ENCODE measurements at places on chromosomes 5 and 9.

DNA sequence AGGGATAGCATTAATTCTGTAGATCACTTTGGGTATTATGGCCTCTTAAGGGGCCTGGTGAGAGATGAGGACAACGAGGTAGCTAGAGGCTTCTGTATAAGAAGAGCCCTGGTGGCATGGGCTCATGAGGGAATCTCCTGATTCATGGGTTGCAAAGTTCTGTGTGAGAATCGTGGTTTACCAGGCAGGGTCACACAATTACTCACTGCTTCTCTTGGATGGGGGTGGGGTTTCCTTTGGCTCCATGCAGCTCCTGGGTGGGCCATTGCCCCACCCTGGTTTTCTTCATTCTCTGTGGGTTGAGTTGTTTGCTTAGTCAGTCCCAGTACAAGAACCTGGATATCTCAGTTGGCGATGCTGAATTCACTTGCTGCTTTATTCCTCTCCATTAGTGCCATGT, 30.9 kb upstream of the TNFSF15 start:
- DNase-seq, result no peak

DNA sequence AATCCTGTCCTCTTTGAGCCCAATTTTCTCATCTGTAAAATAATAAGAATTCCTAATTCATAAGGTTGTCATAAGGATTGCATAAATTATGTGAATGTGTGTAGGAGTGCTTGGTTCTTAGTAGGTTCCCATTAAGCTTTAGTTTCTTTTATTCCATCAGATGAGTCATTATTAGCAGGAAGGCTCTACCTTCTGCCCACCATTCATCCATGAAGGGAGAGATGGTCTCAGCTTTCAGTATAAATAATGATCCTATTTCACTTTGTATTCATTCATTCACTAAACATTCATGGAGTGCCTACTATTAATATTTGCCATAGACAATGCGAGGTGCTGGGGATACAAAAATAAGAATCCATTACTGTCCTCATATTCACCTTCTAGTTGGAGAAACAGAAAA, 3.0 kb downstream of the CMYA5 start:
- no peak for DNase-seq

DNA sequence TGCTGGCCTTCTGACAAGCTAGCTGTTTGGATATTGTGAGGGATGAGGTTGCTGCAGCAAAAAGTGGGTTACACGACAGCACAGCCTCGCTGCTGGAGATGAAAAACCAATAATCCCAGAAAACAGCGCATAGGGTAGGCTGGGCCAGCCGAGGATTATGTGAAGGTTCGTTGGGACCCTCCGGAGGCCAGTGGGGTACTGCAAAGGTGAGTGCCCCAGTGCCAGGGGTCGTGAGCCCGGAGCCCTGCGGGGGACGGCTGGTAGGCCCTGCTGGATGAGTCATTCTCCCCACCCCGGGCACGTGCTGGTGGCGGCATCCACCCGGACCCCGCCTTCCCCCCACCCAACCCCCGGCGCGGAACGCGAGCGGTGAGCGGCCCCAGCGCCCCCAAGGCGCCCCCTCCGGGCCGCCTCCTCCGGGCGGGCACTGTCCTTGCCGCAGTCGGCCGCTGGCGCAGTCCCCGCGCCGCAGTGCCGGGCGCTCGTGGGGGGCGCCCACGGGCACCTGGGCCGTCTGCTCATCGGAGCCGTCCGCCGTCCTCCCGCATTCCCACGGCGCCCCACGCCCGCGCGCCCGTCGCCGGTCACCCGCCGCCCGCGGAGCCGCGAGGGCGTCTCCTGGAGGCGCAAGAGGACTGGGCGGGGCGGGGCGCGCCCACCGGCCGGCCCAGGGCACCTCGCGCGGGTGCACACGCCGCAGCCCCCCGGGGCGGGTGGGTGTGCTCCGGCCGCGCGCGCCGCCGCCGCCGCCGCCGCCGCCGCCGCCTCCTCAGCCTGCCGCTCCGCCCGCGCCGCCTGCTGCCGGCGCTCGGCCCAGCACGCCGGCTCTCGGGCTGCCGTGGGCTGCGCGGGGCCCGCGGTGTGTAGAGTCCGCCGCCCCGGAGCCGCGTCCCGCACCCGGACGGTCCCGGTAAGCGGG, at the start of gene PHF24:
PHF24 (plus strand) TSS at position 794 of the 919 bp plus-strand sequence. CDS start 13,014 bp downstream, outside the sequence.
- no peak for DNase-seq

DNA sequence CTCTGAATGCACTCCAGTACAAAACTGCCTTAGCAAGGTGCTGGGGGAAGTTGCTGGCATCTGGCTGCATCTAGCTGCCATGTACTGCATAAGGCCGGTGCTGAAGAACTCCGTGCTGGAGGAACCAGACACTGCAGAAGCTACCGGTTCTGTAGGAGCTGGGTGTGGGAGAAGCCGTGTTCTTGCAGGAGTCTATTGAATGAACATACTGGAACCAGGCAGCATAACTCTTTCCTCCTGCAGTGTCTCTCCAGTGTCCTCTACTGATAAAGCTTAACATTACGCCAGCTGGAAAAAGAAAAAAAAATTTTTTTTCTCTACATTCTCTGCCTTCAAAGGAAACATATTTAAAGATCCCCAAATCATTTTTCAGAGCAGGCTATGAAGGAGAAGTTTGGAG, 38.5 kb downstream of the VPS13A start:
- no peak for DNase-seq

DNA sequence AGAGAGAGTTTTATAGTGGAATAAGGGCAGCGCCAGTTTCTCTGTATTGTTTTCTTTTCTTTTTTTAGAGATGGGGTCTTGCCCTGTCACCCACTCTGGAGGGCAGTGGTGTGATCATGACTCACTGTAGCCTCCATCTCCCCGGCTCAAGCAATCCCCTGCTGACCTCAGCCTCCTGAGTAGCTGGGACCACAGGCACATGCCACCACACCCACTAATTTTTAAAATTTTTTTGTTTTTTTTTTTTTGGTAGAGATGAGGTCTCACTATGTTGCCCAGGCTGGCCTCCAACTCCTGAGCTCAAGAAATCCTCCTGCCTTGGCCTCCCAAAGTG, 119.0 kb downstream of the PIK3R1 start:
- no peak for DNase-seq

GRCh38 chr9:99305820-99306811, 84.0 kb downstream of the SEC61B start:
- DNase-seq, result no peak

DNA sequence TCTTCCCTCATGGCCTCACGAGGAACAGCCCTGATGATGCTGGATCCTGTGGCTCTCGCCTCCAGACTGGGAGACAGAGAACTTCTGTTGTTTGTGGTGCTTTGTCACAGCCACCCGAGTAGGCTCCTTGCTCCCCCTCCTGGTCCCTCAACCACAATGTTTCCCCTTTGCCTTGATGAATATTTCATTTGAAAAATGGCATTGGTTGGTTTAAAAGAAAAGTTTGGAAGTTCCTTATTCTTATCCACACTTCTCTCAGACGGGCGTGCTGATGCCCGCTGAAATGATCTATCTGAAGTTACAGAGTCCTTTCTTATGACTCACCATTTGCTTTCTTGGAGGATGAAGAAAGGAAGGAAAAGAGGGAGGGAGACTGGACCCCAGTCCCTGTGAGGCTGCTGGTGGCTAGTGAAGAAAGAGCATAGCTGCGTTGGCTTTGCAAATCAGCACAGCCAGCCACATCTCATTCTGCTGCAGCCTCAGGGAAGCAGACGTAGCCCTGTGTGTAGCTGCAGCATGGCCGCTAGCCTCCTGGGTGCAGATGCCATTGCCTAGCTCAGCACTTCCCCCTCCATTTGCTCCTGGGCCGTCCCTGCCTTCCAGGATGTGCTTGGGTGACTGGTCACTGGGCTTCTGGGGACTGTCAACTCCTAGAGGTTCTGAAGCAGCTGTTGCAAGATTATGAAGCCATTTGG, 185.9 kb downstream of the ERCC6L2 start:
- peak; percentile 13 for DNase-seq

- peak; percentile 8 for DNase-seq
Measured at GRCh38 chr9:125376261-125377226, 114.9 kb downstream of the GAPVD1 start.

DNA sequence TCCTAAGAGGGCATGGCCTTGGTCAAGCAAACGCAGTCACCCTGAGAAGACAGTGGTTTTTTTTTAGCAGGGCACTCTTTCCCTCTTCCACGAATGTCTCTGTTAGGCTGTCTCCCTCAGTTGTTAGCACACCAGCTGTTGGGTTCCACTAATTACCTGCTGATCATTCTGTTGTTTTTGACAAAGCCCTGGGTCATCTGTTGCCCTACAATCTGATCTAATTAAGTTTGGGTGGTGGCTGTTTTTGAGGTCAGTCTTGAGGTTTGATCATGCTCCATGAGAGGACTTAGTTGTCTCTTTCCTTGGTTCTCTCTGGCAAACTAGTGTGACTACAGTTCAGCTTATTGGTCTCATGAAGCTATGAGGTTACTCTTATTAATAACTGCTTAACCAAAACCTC, 5.0 kb upstream of the PTPDC1 start:
- no peak for DNase-seq

- DNase-seq, result no peak
Measured at GRCh38 chr5:35608881-35609779, 8.5 kb upstream of the SPEF2 start.

- DNase-seq, result peak; percentile 74
Measured at GRCh38 chr5:93800988-93801811, 59.8 kb upstream of the POU5F2 start.

- DNase-seq, result no peak
Measured at GRCh38 chr5:142551338-142552067, 134.4 kb downstream of the FGF1 start.

DNA sequence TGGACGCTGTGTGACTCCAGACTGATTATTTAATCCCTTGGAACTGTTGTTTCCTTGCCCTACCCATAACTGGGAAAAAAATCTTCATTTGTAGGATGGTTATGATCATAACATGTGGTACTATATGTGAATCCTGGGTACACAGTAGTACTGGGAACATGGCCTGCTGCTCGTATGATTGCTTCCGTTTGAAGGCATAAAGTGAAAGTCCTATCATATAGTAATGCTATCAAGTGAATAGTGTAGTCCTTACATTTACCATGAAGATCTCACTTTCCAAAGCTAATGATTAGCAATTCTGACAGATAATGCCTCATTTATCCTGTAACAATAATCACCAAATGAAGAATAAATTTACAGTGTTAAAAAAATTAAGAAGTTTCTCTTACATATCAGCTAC, 53.2 kb downstream of the MEF2C start:
- DNase-seq, result peak; percentile 38

- no peak for DNase-seq
Measured at GRCh38 chr5:27590503-27590902, 552.1 kb upstream of the CDH9 start.

DNA sequence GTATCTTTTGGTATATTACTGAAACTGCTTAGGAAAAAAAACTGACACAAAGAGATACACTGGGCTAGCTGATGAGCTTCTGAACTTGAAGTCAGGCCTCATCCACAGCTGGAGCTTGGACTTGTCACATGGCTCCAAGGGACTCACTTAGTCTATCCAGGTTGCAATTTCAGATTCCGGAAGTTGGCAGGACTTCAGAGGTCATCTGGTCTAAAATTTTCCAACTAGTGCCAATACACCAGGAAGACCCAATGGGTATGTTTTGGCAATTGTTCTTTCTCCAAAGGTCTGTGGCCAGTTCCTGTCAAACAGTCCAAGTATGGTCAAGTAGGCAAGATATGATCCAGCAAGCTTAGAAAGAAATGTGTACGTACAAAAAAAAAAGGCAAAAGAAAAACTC, 36.7 kb downstream of the MRPS27 start:
- DNase-seq, result no peak

DNA sequence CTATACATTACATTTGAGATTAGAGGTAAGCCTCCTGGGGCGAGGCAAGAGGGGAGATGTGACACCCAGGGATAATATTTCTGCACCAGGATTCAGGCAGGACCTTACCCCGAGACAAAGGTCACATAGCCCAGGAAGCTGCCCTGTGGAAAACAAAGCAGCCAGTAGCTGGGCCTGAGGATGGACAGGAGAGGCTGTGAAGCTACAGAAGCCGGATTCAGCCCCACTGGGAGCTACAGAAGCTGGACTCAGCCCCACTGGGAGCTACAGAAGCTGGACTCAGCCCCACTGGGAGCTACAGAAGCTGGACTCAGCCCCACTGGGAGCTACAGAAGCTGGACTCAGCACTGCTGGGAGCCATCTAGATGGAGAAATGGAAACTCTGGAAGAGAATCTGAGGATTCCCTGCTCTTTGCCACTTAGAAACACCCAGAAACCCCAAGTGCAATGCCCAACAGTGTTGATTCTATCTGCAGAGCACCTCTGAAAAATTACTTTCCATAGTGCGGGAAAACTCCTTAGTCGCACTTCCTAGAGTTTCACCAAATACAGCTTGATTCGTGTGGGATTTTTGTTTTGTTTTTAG, 46.5 kb upstream of the ZFR start:
- no peak for DNase-seq

DNA sequence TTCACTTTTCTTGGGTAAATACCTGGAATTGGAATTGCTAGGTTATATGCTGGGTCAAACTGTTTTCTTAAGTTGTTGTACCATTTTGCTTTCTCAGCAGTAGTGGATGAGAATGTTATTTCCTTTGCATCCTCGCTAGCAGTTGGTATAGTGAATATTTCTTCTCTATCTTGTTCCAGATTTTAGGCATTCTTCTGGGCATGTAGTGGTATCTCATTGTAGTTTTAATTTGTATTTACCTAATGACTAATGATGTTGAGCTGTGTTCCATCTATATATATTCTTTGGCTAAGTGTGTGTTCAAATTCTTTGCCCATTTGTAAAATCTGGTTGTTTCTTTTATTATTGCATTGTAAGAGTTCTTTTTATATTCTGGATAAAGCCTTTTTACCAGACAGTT, 333.3 kb downstream of the MAT2B start:
- DNase-seq, result no peak

GRCh38 chr5:103522586-103522985, 40.0 kb downstream of the NUDT12 start:
- no peak for DNase-seq

DNA sequence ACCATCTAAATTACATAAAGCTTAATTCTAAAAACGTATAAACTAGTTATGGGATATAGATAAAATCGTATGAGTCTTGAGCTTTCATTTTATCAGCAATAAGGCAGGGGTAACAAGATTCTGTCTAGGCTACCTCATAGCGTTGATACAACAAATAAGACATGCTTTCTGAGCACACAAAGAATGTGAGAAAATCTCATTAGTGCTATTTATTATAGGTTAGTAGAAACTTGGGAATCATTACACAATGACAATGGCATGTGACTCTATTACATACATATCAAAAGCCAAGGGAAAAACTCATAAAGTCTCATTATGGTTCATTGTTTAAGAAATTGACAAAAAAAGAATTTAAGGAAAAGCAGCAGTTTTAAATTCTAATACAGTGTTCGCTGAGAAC, 448.6 kb downstream of the PLK2 start:
- DNase-seq, result no peak

Measured in SHP77 (cell line).